ENCODE measurements at places on chromosomes 2 and 18.
A peak's percentile ranks its signal among the peaks of the same experiment; 100 is the strongest.

DNA sequence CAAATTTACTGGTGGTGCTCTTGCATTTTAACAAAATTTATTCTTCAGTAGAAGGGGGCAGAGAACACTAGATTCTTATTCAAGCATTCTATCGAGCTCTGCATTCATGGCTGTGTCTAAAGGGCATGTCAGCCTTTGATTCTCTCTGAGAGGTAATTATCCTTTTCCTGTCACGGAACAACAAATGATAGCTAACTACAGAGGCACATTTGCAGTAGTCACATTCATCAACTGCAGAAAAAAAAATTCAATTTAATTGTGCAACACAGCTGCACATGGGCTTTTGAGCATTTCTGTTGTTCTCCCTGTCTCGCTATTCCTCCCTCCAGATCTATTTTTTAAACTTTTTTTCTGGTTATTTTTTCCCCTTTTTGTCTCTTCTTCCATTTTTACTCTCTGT, 13.0 kb upstream of the DLX1 start:
- no peak for DNase-seq

GRCh38 chr2:238586931-238587775, 160.4 kb downstream of the ASB1 start:
- DNase-seq: no peak

DNA sequence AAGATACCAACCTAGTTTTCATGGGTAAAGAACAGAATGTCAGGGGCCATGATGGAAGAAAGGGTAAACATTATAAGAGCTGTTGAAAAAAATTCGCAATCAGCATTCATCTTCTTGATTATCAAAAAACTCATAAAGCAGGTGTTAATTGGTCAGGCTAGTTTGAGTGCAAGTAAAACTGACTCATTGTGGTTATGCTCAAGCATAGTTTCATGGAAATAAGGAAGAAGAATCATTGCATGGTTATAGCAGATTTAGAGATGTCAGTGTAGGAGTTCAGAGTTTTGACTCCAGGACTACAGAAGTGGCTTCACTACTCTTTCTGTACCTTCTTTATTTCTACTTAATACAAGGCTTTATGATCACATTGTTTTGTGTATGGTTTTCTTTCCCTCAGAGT, 26.9 kb upstream of the CDH19 start:
- DNase-seq: peak; percentile 58

DNA sequence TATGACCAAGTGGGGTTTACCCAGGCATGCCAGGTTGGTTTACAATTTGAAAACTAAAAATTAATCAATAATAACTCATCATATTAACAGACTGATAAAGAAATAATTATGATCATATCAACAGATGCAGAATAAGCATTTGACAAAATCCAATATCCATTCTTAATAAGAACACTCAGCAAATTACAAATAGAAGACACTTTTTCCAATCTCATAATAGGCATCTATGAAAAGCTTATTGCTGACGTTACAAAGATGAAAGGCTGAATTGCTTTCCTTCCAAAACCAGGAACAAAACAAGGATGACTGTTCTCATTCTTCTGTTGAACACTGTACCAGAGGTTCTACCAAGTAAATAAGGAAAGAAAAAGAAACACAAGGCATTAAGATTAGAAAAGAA, 55.1 kb upstream of the C2orf15 start:
- DNase-seq: no peak

GRCh38 chr2:68662466-68662865, 19.1 kb downstream of the PROKR1 start:
- DNase-seq: peak; percentile 53

DNA sequence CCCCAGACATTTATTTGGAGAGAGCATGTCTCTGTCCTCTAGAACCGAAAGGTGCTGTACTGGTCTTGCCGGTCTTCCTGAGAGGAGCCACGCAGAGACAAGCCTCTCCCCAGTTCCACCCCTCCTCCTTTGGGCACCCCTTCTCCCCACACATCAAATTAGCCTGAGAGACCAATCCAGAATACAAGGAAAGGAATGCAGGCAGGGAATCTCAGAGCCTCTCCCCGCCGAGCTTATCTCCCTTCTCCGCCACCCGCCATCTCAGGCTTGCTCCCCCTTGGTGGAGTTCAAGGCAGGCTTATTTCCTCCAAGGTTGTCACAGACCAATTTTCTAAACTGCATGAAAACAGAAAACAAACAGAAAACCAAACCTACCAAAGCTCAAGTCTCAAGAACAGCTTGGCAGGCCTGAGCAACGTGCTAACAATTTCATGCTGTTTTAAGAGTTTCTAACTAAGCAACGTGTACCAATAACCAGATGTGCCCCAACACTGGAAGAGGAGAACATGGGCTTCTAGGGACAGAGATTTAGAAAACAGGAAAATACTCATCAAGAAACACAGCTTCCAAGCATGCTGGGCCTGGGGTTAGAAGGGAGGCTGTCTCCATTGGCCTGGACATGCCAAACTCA, 124.5 kb upstream of the PKDCC start:
- no peak for DNase-seq

- no peak for DNase-seq
Measured at GRCh38 chr2:239055756-239056493, 208.0 kb downstream of the TWIST2 start.

DNA sequence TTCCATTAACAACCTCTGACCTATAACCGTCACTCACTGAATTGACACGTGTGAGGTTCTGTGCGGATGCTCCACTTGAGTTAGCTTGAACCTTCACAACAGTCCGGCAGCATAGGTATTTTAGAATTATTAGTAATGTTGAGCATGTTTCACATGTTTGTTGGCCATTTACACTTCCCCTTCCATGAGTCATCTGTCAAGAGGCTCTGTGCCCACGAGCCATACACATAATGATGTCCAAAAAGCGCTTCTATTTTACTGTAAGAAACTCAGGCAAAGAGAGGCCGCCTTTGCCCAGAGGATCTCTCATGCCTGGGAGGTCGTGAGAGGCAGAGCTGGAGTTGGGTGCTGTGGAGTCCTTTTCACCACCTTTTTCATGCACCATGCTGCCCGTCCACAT, 28.9 kb upstream of the TMEM214 start:
- peak; percentile 77 for DNase-seq

DNA sequence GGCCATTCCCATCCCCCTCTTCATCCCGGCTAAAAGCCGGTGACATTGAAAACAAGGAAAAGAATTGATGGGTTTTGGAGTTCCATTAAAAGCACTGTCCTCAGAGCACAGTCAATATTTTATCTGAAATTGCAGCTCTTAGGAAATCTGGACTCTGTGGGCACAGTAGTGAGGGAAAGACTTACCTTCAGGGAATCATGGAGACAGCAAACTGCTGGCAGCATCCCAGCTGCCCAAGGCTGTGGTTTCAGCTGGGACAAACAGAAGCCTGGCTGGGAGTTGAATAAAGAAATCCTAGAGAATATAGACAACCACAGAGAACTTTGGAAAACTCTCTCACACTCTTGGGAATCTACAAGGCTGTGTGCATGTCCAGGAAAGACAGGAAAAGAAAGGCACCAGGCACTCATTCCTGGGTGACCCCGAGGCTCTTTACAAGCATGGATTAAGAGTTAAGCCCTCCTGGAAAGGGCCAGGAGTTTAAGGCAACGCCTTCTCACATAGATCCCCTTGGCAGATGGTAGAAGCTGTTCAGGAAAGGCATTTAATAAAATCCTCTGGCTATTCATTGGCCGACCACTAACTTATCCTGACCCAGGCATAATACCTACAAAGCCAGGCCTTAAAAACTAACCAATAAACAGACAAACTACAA, 255.1 kb downstream of the MYT1L start:
- DNase-seq: no peak

- peak; percentile 39 for DNase-seq
Measured at GRCh38 chr2:74238879-74239278, 40.5 kb downstream of the MTHFD2 start.

Measured in suppressor macrophage treated with lipopolysaccharide for 4 hours (primary cell).